Endothelial cell (in vitro differentiated cells): ENCODE measurements at places on chromosomes 7 and 10.

DNA sequence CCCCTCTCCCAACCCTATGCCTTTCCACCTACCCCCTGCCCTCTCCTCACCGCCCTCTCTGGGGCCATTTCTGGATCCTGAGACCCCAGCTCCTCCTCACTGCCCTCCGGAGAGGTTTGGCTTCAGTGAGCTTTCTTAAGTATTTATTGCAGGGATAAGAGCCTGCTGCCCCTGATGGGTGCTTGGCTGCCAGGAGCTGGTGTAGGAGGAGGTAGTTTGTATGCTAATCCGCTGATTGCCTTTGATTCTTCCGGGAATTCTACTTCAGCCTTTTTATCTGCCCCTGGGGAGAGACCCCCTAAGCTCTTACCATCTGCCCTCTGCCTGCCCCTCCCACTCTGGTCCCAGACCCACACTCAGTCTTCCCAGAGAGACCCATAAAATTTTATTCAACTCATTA, 263.5 kb upstream of the PODXL start:
- no peak for DNase-seq

DNA sequence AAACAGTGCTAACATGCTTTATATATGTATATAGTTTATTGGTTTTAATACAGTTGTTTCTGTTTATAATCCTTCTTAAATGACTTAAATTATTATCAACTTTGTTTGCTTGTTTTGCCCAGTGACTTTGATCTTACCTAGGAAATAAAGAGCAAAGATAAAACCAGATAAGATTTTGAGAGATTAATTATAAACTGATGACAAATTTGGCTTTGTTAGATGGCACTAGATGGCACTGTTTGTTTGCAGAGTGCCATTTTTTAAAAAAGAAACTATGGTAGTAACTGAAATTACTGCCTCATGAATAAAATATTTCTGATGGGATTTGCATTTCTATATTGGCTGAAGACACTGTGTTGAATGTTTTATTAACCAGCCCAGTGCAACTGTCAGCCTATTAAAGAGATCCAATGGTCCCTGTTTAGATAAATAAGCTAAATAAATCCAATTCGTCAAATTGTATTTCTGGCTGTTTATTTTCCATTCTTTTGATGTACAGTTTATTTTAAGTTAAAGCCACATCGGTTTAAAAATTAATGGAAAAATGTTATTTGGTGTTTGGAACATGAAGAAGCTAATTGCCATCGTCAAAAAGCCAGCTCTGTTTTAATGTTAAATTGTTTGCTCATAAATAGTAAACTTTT, 28.7 kb downstream of the VTI1A start:
- no peak for DNase-seq

- DNase-seq: no peak
These were observed 1355.2 kb downstream of the XPNPEP1 start for GRCh38 chr10:108567899-108568752.

DNA sequence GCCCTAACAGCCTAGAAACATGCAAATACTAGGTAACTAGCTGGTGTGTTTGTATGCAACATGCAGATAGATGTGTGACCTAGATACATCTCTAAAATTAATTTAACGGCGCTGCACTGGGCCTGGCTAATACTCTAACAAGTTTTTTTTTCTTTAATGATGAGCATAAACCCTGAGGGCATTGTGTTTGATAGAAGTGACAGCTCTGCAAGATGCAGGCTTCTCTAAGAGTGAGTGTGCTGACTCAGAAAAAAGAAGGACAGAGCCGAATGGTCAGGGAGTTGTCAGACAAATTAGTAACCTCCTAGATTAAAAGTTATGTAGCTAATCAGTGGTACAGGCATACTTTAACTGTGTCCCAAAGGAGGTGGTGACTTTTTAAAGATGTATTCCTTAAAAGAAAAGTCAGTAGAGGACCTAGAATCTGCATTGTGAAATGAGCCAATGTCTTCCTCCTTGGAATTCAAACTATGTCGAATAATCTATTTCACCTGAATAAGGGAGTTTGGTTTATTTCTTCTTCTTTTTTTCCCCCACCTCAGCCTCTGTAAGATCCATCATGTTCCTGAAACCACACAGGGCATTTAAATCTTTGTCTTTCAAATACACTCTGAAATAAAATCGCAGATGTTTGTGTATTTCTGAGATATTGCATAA, 315.1 kb downstream of the GFRA1 start:
- DNase-seq: no peak

GRCh38 chr7:64509583-64509982, 53.3 kb downstream of the ZNF680 start:
- no peak for DNase-seq

- DNase-seq: no peak
These were observed 90.1 kb upstream of the ANKRD1 start for GRCh38 chr10:91010952-91011351.

DNA sequence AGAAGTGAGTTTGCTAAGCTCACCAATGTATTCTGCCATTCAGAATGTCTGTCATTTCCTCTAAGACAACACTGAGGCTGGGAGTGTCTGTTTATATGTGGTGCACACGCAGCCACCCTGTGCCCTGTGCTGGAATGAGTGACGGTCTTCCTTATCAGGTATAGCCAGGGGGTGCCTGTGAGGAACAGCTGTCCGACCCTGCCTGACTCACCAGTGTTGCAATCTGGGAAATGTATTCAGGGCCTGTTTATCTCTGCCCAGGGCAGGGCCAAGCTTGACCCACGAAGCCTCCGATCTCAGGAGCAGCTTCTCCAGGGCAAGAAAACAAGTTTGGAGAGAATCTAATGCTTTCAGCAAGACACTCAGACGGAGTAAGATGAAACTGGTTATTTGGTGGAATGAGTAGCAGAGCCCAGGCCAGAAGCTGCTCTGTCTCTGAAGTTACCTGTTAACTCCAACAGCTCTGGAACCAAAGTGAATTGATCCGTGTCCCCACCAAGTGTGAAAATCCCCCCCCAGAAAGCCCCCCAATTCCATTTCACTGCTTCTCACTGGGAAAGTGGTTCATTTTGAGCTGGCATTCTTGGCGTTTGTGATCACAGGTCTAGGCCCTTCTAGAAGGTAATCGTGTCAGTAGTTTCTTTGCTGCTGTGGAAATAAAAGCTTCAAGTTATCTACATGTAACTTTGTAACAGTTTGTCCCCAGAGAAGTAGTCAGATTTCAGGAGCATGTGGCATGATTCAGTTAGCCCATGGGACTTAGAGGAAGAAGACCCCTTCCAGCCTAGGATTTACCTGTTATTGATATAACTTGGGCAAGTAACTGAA, 6.1 kb upstream of the UBE2H start:
- peak; percentile 56 for DNase-seq

- DNase-seq: no peak
These were observed 96.3 kb downstream of the ALOX5 start for GRCh38 chr10:45470098-45471012.

GRCh38 chr10:78769526-78769925, 299.2 kb upstream of the ZMIZ1 start:
- no peak for DNase-seq

DNA sequence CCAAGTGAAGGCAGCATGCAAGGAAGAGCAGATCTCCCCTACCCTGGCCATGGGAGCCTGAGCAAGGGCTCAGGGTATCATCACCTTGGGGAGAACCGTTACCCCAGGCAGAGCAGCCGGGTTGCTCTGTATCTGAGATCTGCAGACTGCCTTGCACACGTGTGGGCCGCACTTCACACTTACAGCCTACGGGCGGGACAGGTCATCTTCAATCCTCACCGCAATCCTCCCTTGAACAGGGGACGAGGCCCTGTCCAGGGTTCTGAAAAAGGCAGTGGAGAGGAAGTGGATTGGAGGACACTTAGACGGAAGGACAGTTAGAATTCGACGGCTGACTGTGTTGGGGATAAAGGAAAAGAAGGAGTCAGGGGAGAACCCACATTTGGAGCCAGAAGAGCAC, 51.4 kb downstream of the NPS start:
- peak; percentile 27 for DNase-seq

- DNase-seq: no peak
These were observed 202.0 kb downstream of the CXCL12 start for GRCh38 chr10:44182909-44183308.

GRCh38 chr7:76222333-76222732, 20.6 kb downstream of the SRRM3 start:
- DNase-seq: no peak

DNA sequence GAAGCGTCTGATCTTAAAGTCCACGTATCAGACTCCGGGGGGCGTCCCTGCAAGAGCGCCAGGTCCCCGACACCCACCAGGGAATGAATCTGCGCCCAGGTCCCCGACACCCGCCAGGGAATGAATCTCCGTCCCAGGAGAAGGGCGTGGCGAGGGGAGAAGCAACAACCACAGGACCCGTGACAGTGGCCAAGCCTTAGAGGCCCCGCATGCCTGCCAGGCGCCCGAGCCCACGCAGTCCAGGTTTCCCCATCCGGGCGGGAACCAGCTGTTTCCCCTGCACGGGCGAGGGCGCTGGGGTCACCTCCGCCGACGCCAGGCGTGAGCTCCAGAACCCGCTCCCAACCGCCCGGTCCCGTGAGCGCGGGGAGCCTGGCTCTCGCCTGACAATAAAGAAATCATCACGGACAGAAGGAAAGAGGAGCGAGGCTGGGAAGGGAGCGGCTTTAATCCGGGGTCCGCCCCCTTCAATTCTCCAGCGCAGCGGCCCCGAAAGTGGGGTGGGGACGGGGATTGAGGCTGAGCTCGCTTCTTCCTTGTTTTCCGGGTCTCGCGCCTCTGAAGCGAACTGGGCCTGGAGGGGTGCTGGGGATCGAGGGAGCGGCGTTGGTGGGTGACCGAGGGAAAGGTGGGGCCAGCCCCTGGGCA, 29.0 kb upstream of the BMS1 start:
- DNase-seq: peak; percentile 48
